G401 (cell line): ENCODE measurements at places on chromosomes 5 and 9.

DNA sequence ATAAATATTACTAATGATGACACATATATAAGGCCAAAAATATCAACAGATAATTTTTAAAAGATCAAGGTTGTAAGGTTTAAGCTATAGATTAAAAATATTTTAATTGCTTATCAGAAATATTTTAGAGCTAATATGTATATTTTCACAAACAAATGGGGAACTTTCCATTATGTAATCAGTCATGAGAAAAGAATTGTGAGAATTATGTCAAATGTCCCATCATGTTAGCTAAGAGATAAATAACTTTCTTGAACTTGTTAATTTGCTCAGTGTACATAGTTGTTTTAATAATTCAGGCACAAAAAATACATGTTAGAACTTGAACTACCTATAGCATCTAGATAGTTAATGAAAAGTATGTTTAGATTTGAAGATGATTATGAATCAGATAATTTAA is 67.7 kb downstream of the SYK start:
- no peak for DNase-seq

DNA sequence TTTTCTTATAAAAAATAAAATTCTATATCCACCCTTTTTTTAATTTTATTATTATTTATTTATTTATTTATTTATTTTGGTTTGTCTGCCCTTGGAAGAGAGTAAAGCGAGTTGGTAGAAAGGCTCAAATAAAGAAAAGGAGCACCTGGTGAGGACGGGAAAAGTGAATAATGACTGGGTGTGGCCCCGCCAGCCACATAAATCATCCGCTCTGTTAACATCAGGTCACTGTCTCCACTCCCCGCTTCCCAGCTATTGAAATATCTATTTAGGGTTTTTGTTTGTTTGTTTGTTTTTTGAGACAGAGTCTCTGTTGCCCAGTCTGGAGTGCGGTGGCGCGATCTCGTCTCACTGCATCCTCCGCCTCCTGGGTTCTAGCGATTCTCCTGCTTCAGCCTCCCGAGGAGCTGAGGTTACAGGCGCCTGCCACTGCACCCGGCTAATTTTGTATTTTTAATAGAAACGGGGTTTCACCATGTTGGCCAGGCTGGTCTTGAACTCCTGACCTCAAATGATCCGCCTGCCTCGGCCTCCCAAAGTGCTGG is 844 bp downstream of the POLR3G start:
- no peak for DNase-seq

DNA sequence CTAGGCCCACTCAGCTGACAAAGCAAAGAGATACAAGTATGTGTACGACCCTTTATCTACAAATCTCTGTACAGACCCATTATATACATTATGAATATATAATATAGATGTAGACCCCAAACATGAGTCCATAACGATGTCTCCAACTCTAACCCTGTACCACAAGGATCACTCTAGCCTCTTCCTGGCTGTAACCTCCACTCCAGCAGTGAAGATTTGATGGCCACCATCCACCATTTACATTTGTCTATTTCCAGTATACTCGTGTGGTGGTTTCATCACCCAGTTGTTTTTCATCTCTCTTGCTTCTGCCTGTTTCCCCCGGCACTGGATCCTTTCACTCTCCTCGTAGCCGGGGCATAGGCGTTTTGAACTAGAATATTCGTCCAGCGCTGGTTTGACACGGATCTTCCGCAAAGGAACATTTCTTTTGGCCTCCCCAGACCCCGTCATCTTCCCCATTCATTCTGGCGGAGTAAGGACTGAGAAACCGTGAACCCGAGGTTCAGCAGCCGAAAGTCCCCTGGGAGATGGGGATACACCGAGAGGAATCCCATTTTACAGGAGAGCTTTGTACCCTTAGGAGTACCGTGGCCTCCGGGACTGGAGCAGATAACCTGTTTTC is 828 bp upstream of the TRIO start:
- no peak for DNase-seq

DNA sequence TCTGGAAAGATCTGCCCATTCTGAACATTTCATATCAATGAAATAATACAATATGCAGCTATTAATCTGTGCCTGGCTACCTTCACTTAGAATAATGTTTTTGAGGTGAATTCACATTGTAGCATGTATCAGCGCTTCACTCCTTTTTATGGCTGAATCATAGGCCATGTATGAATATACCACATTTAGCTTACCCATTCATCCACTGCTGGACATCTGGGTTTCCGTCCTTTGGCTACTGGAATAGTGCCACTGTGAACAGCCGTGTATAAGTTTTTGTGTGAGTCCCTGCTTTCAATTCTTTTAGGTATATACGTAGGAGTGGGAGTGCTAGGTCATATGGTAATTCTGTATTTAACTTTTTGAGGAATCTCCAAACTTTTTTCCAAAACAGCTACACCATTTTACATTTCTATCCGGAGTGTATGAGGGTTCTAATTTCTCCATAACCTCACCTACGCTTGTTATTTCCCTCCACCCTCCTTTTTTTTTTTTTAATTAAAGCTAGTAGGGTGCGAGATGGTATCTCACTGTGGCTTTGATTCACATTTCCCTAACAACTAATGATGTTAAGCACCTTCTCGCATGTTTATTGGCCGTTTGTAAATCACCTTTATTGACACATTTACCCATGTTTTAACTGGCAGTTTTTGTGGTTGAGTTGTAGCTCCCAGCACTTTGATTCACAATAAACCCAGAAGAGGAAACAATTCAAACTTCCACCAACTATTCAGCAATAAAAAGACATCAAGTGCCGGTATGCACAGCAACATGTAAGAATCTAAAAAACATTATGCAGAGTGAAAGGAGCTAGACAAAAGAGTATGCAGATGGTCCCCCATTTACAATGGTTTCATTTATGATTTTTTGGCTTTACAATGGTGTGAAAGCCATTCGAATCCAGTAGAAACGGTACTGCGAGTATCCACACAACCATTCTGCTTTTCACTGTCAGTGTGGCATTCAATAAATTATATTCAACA is 8.1 kb downstream of the SEMA4D start:
- no peak for DNase-seq

DNA sequence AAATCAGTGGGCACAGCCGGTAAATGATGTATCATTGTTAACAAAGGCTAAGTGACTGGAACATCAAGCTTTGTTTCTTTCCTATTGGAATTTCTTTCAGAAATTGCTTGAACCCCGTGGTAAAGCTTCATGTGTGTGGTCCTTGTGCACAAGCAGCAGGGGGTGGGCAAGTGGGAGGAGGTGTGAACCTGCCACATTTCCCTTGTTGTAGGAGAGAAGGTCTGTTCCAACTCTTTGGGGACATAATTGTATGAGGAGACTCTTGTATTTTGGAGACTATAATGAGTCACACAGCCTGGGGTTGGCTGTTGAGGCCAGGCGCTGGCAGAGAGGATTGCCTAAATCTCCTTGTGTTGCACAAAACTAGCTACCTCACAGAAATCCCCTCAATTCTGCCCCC is 620.5 kb downstream of the IRX1 start:
- DNase-seq, result no peak

DNA sequence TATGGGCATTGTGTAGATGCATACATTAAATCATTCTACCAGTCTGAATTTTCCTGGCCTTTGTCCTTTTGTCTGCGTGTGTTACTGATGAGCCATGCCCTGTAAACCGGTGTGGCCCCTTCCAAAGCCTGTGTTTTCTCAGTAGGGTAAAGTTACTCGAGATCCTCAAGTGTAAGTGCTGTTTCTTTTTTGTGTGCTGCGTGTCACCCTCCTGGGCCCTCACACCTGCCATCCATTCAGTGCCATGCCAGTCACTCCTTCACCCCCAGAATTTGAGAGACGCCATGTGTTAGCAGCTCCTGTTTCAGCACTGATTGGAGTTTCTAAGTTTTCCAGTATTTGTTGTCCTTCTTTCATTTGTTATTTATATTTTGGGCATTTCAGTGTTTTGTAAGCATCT is 288.2 kb downstream of the FANCC start:
- DNase-seq, result no peak

DNA sequence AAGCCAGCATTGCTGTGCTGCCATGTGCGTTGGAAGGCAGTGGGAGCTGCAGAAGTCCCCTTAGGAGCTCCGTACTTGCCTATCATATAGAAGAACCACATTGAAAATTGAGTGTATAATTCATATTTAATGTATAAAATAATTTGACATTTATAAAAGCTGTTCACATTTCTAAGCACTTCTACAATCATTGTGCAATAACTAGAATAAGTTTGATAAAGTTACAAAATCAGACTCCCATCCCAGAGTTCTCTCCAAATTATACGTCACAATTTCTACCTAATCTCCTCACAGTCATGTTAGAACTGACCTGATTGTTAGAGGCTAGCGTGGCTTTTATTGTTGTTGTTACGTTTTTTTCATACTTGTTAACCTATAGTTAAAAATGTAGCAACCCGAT is 123.5 kb upstream of the ZNF366 start:
- DNase-seq, result no peak

DNA sequence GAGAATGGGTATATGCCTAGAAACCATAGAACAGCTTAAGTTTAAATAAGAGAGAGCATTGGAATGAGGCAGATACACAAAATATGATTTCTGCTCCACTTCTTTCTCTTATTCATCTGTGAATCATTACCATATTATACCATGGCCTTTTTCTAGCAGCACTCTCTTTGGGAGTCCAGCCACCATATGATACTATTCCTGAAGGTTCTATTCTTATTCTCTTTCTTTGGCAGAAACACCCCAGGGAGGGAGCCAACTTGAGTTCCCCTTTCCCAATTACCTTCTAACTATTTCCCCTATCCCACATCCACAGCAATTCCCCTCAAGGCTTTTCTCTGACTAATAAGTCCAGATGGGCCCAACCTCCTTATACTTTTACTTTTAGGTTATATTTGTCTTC is 55.9 kb downstream of the NDUFAF2 start:
- peak; percentile 22 for DNase-seq

GRCh38 chr5:64149857-64150521 is 15.7 kb upstream of the RNF180 start:
- DNase-seq, result no peak

DNA sequence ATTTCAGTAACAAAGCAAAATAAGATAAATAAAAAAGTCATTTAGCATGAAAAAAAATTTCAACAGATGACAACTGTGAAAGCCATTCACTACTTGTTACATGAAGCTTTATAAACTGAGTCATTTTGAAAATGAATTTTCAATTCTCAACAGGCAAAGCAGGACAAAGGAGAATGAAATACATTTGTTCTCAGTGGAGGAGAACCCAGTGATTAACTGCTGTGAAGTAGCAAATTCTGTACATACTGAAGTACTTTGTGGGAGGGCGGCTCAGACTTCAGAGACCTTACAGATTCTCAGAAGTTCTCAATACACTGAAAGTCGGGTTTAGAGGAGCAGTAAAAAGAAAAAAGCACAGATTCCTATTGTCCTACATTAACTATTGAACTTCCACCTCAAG is 21.7 kb downstream of the SKIC3 start:
- no peak for DNase-seq

- no peak for DNase-seq
These were observed 398.1 kb downstream of the EBF1 start for GRCh38 chr5:158701406-158702177.

DNA sequence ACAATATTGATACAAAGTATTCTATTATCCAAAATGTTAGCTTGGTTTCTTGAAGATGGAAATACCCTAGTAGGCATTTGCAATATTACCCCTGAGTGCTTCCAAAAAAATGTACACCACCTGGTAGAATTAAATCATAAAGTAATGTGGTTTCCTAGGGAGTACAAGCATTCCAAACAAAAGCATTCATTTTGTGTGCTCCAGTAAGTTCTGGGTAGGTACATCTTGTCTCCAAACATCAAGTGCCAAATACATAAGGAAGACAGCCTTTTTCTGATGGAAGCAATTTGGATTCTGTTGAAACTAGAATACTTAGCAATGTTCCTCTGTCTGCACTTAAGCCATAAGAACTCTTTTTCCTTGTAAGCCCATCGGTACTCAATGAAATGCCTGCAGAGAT is 73.1 kb upstream of the IL7R start:
- no peak for DNase-seq

DNA sequence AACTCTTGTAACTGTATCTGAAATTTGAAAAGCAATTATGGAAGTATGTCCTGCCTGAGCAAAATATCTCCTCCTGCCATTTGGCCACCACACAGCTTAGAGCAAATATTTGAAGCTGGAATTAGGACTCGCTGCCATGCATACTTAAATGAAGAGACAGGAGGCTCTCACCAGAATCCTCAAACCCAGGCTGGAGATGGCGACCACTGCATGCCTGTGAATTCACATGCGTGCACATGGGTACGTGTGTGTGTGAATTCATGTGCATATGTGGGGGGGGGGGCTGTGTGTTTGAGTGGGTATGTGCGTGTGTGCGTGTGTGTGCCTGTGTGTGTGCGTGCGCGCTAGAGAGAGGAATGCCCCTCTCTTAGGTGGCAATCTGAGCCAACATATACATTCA is 84.1 kb upstream of the IRX1 start:
- no peak for DNase-seq

GRCh38 chr5:66224773-66225553 is 80.9 kb downstream of the SREK1 start:
- DNase-seq, result no peak

GRCh38 chr9:8733131-8733954 is 933.8 kb upstream of the DMAC1 start:
- peak; percentile 92 for DNase-seq

- DNase-seq, result no peak
These were observed 341.8 kb downstream of the ASTN2 start for GRCh38 chr9:117073071-117073470.

DNA sequence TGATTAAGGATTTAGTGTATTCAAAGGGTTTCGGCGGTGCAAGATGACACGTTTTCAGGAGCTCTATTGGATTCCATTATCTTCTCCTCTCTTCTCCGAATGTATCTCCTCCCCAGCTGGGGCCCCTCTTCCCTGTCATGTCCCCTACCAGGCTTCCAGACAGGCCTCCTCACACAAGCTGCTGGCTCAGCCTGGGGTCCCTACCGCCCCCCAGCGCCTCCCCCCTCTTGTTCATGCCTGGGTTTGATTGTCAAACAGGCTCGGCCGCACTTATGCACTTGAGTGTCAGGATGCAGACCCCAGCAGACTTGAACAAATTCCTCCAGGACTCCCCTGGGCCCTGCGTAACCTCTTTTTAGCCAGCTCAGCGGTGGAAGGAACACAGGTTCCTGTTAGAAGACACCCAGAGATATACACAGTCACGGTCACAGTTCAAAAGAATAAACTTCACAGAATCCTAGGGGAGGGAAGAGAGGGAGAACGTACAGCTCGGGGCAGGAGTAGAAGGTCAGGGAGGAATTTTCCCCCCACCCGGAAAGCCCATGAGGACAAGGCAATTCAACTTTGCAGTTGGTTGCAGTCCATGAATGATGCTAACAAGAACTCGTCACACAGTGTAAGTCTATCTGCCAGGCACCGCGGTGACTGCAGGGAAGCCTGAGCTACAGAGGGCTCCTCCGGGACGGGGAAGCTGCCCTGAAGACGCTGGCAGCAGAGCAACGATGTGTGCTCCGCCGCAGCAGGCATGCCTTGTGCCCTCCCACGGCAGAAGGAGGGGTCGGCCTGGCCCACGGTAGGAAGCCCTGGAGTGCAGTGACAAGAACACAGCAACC is 560.0 kb downstream of the BNC2 start:
- DNase-seq, result no peak

DNA sequence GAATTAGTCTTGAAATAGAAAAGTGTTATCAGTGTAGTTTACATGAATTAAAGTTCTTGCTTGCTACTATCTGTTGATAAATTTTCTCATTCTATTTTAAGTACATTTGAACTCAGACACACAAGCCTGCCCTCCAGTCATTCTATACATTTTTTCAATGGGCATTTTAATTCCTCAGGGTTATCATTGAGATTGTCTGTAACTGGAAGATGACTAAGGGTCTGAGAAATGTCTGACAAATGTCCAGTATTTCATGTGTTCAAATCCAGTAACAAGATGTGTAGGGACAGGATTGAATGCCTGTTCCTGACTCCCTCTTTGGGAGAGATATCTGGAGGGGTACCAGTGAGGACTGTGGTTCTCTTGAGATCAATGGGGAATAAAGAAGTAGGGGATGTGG is 223.9 kb upstream of the ADAMTSL1 start:
- DNase-seq, result no peak
